ENCODE measurements at places on chromosomes 5 and 9.

GRCh38 chr5:77620405-77620804 is 18.1 kb downstream of the OTP start:
- no peaks in the 10 kb centered on the region for H3K4me1 ChIP-seq
- H3K4me3 ChIP-seq, result no peak overlapping the region
- peaks cover 83% of the 10 kb centered on the region for H3K27me3 ChIP-seq
- no peak overlapping the region for H3K27ac ChIP-seq
- H3K36me3 ChIP-seq, result peaks cover 2% of the 10 kb centered on the region

DNA sequence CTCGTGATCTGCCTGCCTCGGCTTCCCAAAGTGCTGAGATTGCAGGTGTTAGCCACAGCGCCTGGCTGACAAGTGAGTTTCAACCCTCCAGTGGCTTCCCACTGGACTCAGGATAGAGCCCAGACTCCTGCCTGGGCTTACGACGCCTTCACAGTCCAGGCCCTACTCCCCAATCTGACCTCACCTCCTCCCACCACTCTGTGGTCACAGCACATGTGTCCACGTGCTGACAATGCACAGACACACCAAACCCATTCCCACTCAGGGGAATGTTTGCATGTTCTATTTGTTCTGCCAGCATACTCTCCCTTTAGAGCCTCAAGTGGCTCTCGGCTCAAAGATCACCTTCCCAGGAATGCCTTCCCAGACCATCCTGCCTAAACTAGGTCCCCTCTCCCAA is 31.1 kb upstream of the TRIM14 start:
- H3K27me3 ChIP-seq, result no peaks in the 10 kb centered on the region
- no peaks in the 10 kb centered on the region for H3K36me3 ChIP-seq
- no peak overlapping the region for H3K4me3 ChIP-seq
- no peak for DNase-seq

DNA sequence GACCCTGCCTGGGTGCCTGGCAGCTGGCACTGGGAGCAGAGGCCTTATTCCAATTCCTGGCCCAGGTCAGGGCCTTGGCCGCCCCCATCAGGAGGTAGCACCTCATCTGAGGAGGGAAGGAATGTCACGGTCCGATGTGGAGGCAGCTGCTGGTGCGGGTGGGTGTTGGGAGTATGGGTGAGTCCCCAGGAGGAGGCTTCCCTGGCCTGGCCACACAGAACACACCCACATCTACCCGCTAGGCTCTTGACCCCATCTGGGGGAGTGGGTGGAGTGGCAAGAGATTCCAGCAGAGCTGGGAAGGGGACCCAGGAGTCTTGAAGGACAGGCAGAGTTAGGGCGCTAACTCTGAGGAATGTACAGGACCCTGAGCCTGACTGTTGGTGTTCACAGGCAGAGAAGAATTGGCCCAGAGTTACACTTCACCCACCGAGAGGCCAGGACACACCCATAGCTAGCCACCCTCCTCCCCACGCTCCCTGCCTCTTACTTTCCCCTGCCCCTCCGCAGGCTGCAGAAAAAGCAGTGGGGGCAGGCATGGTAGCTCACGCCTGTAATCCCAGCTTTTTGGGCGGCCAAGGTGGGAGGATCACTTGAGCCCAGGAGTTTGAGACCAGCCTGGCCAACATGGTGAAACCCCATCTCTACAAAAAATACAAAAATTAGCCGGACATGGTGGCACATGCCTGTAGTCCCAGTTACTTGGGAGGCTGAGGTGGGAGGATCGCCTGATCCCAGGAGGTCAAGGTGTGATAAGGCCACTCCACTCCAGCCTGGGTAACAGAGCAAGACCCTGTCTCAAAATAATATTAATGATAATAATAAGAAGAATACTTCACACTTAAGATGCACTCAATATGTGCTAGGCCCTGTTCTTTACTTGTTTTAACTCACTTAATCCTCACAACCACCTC is 6.0 kb downstream of the OLFML2A start:
- H3K4me1 ChIP-seq, result peaks cover 62% of the 10 kb centered on the region
- DNase-seq, result peak; percentile 75
- peak overlapping the region; percentile 74 for H3K27ac ChIP-seq

- H3K27me3 ChIP-seq, result no peaks in the 10 kb centered on the region
- H3K4me3 ChIP-seq, result no peak overlapping the region
- DNase-seq, result no peak
- H3K4me1 ChIP-seq, result no peaks in the 10 kb centered on the region
Observed at GRCh38 chr9:116899337-116900006, 212.4 kb downstream of the TRIM32 start.

DNA sequence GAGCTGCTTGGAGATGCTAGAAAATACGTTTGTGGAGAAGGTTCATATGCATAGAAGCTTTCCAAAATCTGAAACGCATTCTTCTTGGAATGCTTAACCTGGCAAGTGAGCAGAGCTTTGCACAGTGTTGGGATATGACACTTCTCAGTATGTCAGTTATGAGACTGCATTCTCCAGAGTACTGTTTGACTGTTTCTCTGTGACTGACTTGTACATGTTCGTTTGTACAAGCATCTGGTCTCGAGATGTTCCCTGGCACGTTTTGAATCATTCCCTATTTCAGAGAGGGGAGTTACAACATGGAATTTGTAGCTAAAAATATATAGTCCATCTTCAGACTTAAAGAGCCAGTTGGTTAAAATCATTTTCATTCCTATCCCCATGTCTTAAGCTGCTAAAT is 272.4 kb downstream of the ARRDC3 start:
- H3K27ac ChIP-seq, result no peak overlapping the region
- H3K4me3 ChIP-seq, result no peak overlapping the region
- H3K27me3 ChIP-seq, result no peaks in the 10 kb centered on the region
- DNase-seq, result no peak
- H3K36me3 ChIP-seq, result no peaks in the 10 kb centered on the region

DNA sequence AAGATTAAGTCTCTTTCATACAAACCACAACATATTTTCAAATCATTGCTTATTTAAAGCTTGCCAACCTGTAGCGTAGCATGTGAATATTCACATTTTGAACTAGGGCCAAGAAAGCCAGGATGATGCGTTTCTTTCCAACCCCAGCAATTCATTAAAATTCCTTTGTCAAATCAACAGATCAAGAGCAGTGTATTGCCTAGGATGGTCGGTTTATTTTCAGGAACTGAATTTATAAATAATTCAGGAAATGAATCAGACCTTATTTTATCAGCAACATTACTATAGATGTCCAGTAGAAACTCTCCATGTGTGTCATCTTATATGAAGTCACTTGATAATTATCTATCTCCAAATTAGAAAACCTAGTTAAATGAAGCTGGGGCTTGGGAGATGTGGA is 13.2 kb upstream of the AUH start:
- no peaks in the 10 kb centered on the region for H3K36me3 ChIP-seq
- no peak overlapping the region for H3K27ac ChIP-seq
- H3K4me1 ChIP-seq, result peaks cover 7% of the 10 kb centered on the region
- H3K27me3 ChIP-seq, result no peaks in the 10 kb centered on the region
- DNase-seq, result no peak
- H3K4me3 ChIP-seq, result no peak overlapping the region

DNA sequence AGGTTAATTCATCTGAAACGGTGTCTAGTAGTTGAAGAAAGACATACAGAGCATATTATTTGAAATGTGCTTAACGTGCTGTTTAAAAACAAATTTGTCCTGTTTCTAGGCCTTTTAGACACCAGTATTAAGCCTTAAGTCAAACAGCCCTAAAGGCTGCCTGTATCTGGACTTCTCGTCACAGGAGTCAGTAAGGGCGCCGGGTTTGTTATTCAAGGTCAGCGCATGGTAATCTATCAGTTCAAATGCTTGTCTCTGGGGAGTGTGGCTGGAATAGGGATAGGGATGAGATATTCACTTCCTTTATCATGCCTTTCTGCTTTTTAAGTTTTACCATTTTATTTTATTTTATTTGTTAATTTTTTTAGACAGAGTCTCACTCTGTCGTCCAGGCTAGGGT is 9.4 kb upstream of the CNOT6 start:
- H3K4me3 ChIP-seq, result no peak overlapping the region
- H3K4me1 ChIP-seq, result peaks cover 5% of the 10 kb centered on the region
- no peaks in the 10 kb centered on the region for H3K36me3 ChIP-seq
- no peak for DNase-seq
- no peaks in the 10 kb centered on the region for H3K27me3 ChIP-seq

GRCh38 chr5:154002511-154003020 is 36.1 kb downstream of the FAM114A2 start:
- no peaks in the 10 kb centered on the region for H3K4me1 ChIP-seq
- no peak overlapping the region for H3K4me3 ChIP-seq
- peaks cover 20% of the 10 kb centered on the region for H3K36me3 ChIP-seq
- no peak for DNase-seq

- peaks cover 10% of the 10 kb centered on the region for H3K4me1 ChIP-seq
- no peak for DNase-seq
- no peak overlapping the region for H3K4me3 ChIP-seq
- H3K27ac ChIP-seq, result no peak overlapping the region
- peaks cover 13% of the 10 kb centered on the region for H3K27me3 ChIP-seq
- no peaks in the 10 kb centered on the region for H3K36me3 ChIP-seq
Observed at GRCh38 chr9:72292256-72292682, 72.7 kb downstream of the ZFAND5 start.

GRCh38 chr9:3928590-3928989 is 371.3 kb downstream of the GLIS3 start:
- H3K4me3 ChIP-seq, result no peak overlapping the region
- DNase-seq, result no peak
- no peak overlapping the region for H3K27ac ChIP-seq
- H3K36me3 ChIP-seq, result peaks cover 34% of the 10 kb centered on the region
- H3K27me3 ChIP-seq, result no peaks in the 10 kb centered on the region
- peaks cover 19% of the 10 kb centered on the region for H3K4me1 ChIP-seq

DNA sequence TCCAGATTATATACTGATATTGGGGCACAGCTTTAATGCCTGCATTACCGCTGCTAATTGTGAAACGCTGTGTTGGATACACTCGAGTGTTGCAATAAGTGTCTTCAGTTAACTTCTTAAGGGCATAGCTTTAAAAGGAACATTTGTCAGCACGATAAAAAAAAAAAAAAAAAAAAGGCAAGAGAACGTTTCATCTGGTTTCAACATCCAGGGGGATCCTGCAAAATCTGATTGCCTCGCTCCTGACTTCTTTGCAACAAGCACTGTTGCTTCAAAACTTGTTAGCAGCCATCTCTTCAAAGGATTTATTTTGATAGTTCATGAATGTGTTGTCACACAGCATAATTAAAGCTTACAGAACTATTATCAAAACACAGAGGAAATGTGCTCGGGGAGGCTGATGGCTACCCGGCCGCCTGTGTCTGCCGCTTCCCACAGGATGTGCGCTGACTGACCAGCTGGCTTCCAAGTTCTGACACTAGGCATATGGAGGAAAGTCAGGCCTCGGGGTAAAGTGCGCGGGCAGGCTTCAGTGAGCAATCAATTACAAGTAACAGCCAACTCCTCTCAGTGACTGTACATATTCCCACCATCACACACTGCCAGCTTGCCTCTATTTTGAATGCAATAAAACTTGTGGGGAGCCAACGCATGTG is 77.7 kb downstream of the EBF1 start:
- DNase-seq, result peak; percentile 86
- H3K36me3 ChIP-seq, result peaks cover 23% of the 10 kb centered on the region
- peak overlapping the region; percentile 92 for H3K27ac ChIP-seq
